Activated CD4-positive, alpha-beta T cell treated with anti-CD3 and anti-CD28 coated beads, Interleukin-2, Interleukin-4, amounts not matched to agents 100 ng/mL and 50 ng/mL, durations not matched to agents 16 hours and 8 hours (primary cell): ENCODE measurements at places on chromosomes 6 and 20.

- peak; percentile 45 for DNase-seq
Observed at GRCh38 chr6:135329851-135330803, 149.0 kb downstream of the MYB start.

DNA sequence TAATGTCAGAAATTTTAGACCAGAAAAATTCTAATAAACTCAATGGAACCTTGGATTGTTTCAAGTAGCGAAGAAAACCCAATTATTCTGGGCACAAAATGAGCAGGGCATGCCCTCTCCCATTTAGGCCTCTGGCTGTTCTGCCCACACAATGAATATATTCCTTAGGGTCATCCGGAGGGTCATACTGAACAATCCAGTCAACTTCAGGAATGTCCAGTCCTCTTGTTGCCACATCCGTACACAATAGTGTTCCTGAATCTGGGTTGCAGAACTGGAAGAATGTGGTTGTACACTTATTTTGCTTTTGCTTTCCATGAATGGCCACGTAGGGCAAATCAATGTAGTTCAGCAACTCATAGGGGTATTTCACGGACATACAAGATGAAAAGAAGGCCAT is 23.4 kb upstream of the RNF144B start:
- no peak for DNase-seq

- no peak for DNase-seq
Observed at GRCh38 chr6:47114460-47114859, 72.3 kb upstream of the ADGRF1 start.

DNA sequence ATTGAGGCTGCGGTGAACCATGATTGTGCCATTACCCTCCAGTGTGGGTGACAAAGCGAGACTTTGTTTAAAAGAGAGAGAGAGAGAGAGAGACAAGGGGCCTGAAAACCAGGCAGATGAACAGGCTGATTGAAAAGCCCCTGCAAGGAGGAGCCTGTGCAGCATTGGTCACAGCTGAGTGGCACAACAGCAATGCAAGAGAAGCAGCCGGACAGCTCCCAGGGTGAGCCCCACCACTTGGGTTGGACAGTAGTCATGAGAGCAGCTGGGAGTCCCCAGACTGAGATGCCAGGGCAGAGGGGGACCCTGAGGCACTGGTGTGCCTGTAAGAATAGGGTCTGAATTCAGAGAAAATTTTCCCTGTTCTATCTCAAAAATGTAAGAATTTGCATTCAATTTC is 10.2 kb downstream of the DNPH1 start:
- DNase-seq: no peak

DNA sequence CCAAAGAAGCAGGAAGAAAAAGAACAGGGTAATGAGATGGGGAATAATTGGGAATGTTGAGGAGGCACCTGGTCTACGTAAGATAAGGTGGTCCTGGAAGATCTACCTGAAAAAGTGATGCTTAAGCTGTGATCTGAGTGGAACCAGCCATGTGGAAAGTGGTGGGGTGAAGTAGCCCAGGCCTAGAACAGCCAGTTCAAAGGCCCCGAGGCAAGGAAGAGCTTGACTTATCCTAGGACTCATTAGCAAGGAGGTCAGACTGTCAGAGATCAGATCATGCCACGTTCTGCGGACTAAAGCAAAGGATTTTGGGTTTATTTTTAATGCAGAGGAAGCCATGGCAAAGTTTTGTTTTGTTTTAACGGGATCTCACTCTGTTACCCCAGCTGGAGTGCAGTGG is 5.1 kb downstream of the SYCP2L start:
- DNase-seq: no peak

- DNase-seq: no peak
Observed at GRCh38 chr6:167946007-167946406, 51.5 kb upstream of the KIF25 start.

GRCh38 chr20:61694682-61695081 is 371.0 kb downstream of the TAF4 start:
- no peak for DNase-seq

GRCh38 chr6:23282252-23283021 is 713.1 kb downstream of the HDGFL1 start:
- DNase-seq: no peak

DNA sequence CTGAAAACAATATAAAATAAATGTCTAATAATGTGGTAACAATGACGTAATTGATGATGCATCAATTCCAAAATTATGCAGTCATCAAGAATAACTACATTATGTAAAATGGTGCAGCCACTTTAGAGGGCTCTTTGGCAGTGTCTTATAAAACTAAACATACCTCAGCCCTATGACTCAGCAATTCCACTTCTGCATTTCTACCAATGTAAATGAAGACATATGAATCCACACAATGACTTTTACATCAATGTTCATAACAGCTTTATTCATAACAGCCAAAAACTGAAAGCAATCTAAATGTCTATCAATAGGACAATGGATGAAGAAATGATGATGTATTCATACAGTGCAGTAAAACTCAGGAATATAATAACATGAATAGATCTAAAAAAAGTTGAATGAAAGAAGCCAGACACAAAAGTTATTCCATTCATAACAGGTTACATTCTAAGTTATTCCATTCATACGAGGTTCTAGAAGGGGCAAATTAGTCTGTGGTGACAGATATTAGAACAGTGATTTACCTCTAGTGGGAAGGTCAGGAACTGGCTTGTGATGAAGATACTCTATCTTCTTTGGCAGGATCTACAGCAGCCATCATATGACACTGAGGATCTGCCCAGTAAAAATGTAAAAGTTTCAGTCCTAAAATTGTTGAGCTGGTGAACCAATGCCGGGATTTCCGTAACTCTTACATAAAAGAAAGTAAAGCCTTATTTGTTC is 396.1 kb downstream of the PLCB1 start:
- DNase-seq: no peak

GRCh38 chr6:149082320-149082719 is 235.2 kb upstream of the TAB2 start:
- DNase-seq: peak; percentile 94
